ENCODE measurements at places on chromosomes 12 and 14.

- DNase-seq = no peak
Observed at GRCh38 chr12:45557016-45557415, 172.5 kb upstream of the ARID2 start.

DNA sequence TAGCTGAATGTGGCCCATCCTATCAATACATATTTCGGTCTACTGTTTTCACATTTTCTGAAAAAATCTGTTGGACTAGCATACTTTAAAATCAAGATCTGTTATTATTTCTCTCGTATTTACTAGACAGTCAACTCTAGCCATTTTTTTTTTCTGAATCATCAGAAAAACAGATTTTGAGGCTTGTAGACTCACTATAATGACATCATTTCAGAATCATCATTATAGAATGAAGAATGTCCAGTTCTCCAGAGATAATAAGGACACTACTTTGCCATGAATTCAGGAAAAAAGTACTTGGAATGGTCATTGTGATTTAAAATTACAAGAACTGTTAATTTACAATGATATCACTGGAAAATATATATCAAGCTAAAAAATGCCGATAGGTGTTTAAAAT is 589.8 kb downstream of the KCNH5 start:
- DNase-seq = no peak

GRCh38 chr12:39538679-39539104 is 80.9 kb downstream of the ABCD2 start:
- DNase-seq = no peak

- no peak for DNase-seq
Observed at GRCh38 chr12:110561471-110562201, 21.5 kb downstream of the PPTC7 start.

GRCh38 chr12:103586132-103586531 is 941 bp upstream of the STAB2 start:
- DNase-seq = no peak

DNA sequence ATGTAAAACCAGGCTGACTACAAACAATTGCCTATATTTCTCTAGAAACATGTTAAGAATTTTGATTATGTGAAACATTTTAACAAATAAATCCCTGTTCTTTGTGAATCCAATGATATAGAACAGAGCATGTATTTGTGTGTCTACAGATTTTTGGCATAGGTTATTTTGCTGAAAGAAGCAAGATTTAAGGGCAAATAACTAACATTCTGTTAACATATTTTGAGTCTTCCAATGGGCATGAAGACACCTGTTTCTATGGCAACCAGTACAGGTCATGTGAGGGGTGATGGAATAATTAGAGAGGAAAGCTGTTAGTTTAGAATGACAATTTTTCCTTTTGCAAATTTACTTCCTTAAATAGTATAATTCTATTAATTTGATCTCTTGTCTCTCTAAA is 8.8 kb downstream of the ART4 start:
- DNase-seq = no peak

GRCh38 chr14:101586531-101587430 is 25.5 kb downstream of the DIO3 start:
- no peak for DNase-seq

DNA sequence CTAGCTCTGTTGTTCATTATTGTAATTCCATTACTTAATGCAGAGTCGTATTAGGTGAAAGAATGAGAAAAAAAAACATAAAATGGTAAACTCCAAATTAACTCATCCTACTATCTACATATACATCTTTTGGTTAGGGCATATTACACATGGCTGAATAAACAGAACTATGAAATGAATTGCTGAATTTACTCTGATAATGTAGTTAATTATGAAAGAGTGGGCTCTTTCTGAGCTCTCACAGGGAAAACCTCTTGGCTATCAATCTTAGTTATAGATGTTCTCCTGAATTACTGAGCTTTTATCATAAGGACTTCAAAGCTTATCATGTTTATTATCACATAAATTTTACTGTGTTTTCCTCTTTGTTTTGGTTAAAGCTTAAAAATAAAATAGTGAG is 798.5 kb upstream of the MDGA2 start:
- no peak for DNase-seq

DNA sequence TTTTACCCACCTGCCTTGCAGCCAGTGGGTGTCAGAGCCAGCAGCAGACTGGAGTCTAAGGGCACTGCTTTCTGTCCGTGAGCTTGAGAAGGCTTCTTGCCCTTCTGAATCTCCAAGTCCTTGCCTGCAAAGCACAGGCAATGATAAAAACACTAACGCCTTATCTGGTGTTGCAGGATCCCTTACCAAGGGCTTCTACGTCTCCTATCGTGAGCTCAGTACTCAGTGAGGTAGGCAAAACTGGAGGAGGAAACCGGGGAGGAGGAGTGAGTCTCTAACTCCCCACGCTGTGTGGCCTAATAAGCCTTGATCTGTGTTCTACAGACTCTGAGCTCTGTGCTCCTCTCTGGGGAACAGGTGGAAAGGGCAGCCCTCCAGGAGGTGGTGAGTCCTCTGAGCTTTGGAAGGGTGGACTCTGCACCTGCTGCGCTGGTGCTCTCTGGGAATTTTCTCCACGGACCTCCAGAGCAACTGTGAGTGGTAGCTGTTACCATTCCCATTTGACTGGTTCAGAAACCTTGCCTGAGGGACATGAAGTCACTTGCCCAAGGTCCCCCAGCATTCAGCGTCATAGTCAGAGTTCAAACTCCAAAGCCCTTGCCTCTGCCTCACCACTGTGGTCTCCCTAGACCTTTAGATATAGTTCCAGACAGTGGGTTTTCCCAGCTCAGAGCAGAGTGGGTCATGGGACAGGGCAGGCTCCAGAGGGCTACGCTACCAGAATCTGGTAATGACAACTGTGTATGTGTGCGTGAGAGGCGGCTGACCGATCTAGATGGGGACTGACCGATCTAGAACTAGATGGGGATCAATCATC is 7.0 kb upstream of the MARK3 start:
- no peak for DNase-seq

- no peak for DNase-seq
Observed at GRCh38 chr14:20751963-20752562, 6.4 kb downstream of the EDDM3A start.

DNA sequence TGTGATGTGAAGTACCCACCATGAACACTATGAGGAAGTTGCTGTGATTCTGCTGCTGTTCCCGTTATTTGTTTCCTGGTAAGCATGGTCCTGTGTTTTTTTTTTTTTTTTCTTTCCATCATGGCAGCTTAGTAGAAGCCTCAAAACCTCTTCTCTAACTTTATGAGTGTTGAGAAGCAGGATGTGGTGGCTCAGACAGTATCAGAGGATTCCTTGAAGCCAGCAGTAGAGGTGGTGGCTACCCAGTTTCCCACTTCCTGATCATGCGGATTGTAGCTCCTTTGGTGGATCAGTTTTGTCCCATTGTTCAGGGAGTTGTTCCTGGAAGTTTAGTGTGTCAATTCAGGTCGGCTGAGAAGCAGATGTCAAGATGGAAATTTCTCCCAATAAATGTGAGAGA is 175.8 kb downstream of the ATP23 start:
- DNase-seq = no peak

GRCh38 chr12:100166232-100166631 is 23.6 kb upstream of the BLTP3B start:
- no peak for DNase-seq

DNA sequence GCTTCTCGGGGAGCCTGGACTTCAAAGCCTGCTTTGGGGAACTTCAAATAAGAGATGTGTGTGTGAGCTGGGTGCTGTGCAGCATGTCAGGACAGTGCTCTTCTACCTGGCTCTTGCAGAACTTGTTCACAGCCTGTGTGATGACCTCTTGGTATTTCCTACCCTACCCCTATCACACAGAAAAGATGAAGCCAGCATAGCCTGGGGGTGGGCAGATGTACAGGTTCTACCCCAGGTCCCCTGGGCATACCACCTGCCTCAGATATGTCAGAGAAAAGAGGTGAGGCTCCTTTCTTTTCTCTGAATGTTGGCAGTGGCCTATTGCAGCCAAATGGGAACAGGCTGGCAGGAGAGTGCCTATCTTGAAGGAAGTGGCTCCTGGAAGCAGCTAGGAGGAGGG is 111.7 kb upstream of the ALG10B start:
- DNase-seq = no peak

DNA sequence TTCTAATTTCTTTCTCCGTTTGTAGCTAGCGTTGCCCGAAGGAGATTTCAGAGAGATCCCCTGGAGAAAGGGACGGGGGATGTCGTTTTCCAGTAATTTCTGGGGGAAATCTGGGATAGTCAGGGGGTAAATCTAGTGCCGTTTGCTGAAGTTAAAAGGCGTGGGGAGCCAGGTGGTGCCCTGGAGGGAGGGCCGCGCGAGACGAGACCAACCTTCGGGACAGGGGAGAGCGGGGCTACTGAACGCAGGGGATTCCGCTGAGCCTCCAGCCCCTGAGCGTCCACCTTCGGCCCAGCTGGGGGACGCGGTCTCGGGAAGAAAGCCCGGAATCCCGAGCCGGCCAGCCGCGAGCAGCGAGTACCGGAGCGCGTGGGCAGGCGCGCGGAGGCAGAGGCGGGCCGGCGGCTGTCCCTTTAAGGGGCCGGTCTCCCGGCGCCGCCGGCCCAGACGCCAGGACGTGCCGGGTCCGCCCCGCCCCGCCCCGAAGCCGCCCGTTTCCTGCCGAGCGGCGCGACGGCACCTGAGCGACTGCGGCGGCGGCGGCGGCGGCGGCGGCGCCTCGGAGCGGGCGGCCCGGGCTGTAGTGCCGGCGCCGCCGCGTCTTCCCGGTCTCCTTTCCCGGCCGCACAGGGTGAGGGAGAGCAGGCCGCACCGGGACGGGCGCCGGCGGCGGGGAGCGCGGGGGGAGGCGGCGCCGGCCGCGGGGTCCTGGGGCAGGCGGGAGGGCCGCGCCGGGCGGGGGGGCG is at the start of gene KTN1:
Gene KTN1, plus strand, starts transcription at position 484 of the 746 bp plus-strand sequence. CDS start 31,842 bp downstream, outside the sequence.
- DNase-seq = peak; percentile 44

DNA sequence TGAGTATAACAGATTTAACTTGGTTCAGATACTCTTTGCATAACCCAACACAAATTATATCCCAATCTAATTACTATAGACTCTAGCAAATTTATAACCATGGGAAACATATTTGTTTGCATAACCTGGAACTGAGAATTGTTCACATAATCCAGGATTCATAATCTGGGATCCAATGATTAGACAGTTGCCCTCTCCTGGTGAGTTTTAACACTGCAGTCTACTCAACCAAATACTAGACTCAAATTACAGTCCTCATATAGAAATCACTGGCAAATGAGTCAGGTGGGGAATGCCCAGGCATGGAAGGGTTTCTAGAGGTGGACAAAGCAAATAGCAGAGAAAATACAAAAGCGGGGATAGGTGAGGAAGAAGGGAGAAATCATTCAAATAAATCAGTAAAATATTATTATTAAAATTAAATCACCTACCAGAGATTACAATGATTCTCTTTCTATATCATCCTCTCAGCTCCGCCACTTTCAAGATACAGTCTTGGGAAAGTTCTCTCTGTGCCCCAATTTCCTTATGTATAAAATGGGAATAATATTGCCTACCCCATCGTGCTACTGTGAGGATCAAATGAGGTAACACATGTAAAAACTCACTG is 9.4 kb downstream of the GCH1 start:
- no peak for DNase-seq

DNA sequence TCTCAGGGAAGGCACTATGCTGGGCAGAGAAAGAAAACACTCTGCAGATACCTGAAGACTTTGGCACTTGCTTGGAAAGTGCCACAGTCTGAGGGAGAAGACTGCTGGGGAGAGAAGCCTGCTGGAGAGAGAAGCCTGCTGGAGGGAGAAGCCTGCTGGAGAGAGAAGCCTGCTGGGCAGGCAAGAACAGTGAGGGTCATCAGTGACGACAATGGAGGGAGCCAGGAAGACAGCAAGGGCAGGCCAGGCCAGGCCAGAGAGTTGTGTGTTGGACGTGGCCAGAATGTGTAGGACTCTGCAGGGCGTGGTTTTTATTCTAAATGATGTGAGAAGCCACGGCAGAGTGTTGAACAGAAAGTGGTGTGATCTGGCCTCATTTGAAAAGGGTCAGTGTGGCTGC is 185.3 kb upstream of the ABCD2 start:
- no peak for DNase-seq

- no peak for DNase-seq
Observed at GRCh38 chr12:104508752-104509446, 52.2 kb downstream of the CHST11 start.

DNA sequence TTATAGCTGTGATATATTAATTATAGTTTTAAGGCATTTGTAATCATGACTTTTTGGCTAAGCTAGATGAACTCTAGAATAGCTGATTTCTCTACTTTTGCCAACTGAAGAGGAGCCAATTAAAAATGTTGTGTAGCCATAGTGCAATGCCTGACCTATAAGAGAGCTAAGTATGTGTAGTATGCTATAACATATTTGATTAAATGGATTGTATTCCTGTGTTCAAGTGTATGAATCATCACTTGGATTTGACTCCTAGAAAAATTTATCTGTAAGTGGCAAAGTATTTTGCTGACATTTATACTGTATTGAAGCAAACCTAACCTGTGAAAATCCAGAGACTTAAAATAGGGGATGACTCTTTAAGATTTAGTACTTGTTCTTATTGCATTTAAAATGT is 34.2 kb downstream of the PCNX4 start:
- no peak for DNase-seq

- no peak for DNase-seq
Observed at GRCh38 chr12:122483969-122484368, 16.8 kb downstream of the ZCCHC8 start.

- no peak for DNase-seq
Observed at GRCh38 chr14:71237556-71237955, 330.3 kb downstream of the PCNX1 start.

- DNase-seq = no peak
Observed at GRCh38 chr12:68477261-68477772, 133.4 kb upstream of the RAP1B start.

DNA sequence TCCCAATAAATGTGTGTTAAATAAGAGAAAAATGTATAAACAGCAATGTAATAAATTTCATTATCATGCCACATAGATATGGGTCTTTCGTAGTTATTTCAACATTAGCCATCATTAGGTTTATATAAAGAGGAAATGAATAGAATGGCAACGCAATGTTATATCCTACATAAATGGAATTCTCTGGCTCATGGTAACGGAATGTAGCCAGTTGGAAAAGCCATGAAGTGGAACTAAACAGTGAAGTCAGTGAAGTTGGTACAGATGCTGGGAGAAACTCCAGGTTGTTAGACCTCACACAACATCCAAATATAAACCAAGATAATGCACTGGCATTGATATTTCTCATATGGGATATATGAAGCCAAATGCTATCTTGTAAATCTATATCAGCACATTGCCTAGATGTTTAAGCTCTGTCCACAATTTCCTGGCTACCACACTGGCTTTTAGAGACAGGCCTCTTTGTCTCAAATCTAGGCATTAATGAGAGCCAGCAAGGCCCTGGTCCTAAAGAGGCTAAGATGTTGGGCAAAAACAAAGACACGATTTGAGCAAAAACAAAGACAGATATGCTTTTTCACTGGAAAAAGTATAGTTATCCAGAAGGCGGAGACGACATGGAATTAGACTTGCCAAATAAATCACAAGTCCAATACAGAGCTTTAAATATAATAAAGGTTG is 861.0 kb downstream of the RPS29 start:
- no peak for DNase-seq

DNA sequence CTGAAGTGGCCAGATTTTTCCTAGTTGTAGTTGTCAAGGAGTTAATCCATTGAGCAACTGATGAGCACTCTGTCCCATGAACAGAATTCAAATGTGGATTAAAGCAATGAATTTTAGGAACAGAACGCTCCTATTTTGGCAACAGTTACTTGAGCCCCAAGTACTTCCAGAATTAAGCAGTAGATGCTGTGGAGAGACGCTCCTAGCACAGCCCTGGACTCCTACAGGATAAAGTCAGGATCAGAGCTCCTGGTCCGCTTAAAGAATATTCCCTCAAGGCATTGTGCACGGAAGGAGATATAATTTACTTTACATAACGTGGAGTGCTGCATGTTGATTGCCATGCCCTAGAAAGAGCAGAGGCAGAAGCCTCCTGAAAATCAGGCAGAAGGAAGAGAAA is 53.4 kb downstream of the FLRT2 start:
- no peak for DNase-seq

All from amniotic stem cell (primary cell).